ENCODE measurements at places on chromosomes 4 and X. TPM values are rescaled to one million over a fixed set of nuclear protein-coding genes. Genes with fewer than 3 reads are reported as not detected.
A peak's percentile ranks its signal among the peaks of the same experiment; 100 is the strongest.

SULT1E1 gene
- 5.1 TPM for total RNA-seq

GRCh38 chr4:108175966-108176365 lies 7.2 kb upstream of the LEF1 start:
- DNase-seq, result no peak
- H3K4me3 ChIP-seq, result no peak overlapping the region
- H3K36me3 ChIP-seq, result no peaks in the 10 kb centered on the region
- H3K27me3 ChIP-seq, result peaks cover 49% of the 10 kb centered on the region
- H3K4me1 ChIP-seq, result peaks cover 14% of the 10 kb centered on the region

LRAT gene
- total RNA-seq, result not detected

GRCh38 chr4:143188136-143189088 lies 3.7 kb downstream of the USP38 start:
- peak overlapping the region; percentile 71 for H3K27ac ChIP-seq
- peaks cover 41% of the 10 kb centered on the region for H3K4me1 ChIP-seq

- H3K4me1 ChIP-seq, result no peaks in the 10 kb centered on the region
- no peaks in the 10 kb centered on the region for H3K36me3 ChIP-seq
- peaks cover 34% of the 10 kb centered on the region for H3K27me3 ChIP-seq
- DNase-seq, result no peak
- no peak overlapping the region for H3K4me3 ChIP-seq
- H3K27ac ChIP-seq, result no peak overlapping the region
Observed at GRCh38 chr4:77183777-77184420, 26.9 kb downstream of the CCNG2 start.

DNA sequence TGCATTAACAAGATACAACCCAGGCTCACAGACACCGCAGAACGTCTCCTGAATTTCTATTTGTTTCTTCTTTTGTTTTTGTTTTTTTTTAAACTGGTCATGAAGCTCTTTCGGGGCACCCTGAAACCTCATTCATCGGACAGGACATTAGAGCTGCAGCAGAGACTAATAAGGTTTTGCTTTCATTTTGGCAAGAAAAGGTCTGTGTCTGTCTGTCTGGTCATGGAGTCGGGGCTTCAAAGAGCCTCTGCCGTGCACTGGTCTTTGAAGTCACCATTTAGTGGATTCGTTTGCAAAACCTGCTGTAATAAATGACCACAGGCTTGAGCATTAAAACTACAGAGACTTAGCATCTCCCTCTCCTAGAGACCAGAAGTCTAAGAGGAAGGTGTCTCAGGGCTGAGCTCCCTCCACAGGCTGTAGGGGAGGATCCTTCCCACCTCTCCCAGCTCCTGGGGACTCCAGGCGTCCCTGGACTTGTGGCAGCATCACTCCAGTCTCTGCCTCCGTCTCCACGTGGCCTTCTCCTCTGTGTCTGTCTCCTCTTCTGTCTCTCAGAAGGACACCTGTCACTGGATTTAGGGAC lies 247.5 kb downstream of the CRLF2 start:
- peak; percentile 51 for DNase-seq
- H3K4me3 ChIP-seq, result no peak overlapping the region
- H3K4me1 ChIP-seq, result no peaks in the 10 kb centered on the region
- H3K36me3 ChIP-seq, result no peaks in the 10 kb centered on the region

BBS12 gene
- 3.6 TPM for total RNA-seq

DNA sequence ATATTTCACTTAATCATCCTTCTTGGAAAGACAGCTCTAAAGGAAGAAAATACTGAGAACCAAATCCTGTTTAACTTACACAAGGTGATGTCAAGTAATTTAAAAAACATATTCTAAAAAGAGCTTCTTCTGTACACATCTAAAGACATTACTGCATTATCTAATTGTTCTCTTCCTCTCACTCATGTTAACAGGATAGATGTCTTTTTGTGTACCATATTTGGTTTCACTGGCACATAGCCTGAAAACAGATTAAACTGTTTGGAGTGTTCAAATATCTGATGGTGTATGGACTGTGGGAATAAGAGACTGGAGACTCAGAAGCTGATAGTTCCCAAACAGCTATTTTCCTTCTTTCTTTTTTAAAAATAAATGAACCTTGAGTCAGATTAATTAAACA lies 213.3 kb upstream of the MAB21L2 start:
- no peak for DNase-seq
- no peaks in the 10 kb centered on the region for H3K27me3 ChIP-seq
- H3K27ac ChIP-seq, result no peak overlapping the region
- H3K4me1 ChIP-seq, result peaks cover 8% of the 10 kb centered on the region

- no peaks in the 10 kb centered on the region for H3K27me3 ChIP-seq
- no peak overlapping the region for H3K27ac ChIP-seq
- DNase-seq, result no peak
- no peaks in the 10 kb centered on the region for H3K36me3 ChIP-seq
Observed at GRCh38 chrX:116198810-116199209, 28.3 kb downstream of the AGTR2 start.

GRCh38 chr4:66804979-66805378 lies 740.3 kb downstream of the CENPC start:
- H3K4me3 ChIP-seq, result no peak overlapping the region
- no peaks in the 10 kb centered on the region for H3K36me3 ChIP-seq
- no peaks in the 10 kb centered on the region for H3K4me1 ChIP-seq
- DNase-seq, result no peak

DNA sequence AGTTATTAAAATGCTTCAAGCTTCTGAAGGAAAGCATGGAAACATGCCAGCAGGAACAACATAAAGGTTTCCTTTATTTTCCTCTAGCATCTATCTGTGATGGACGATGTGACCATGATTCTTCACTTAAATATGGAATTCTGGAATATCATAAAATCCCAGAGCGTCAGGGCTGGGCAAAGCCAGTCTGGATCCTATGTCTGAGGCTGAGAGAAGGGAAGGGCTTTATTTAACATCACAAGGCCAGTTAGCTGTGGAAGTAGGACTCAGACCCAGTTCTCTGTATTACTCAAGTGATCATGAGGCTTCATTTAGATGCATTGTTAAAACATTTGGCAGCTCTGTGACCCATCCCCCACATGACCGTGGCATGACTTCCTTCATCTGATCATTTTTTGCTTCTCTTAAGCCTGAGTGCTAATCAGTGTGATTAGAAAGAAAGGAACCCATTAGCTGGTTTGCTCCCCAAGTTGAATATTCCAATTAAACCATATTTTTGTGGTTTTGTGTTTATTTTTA lies 40.9 kb upstream of the EOLA2 start:
- H3K27ac ChIP-seq, result no peak overlapping the region
- H3K27me3 ChIP-seq, result no peaks in the 10 kb centered on the region
- peaks cover 4% of the 10 kb centered on the region for H3K36me3 ChIP-seq
- no peak for DNase-seq
- H3K4me1 ChIP-seq, result peaks cover 43% of the 10 kb centered on the region

DNA sequence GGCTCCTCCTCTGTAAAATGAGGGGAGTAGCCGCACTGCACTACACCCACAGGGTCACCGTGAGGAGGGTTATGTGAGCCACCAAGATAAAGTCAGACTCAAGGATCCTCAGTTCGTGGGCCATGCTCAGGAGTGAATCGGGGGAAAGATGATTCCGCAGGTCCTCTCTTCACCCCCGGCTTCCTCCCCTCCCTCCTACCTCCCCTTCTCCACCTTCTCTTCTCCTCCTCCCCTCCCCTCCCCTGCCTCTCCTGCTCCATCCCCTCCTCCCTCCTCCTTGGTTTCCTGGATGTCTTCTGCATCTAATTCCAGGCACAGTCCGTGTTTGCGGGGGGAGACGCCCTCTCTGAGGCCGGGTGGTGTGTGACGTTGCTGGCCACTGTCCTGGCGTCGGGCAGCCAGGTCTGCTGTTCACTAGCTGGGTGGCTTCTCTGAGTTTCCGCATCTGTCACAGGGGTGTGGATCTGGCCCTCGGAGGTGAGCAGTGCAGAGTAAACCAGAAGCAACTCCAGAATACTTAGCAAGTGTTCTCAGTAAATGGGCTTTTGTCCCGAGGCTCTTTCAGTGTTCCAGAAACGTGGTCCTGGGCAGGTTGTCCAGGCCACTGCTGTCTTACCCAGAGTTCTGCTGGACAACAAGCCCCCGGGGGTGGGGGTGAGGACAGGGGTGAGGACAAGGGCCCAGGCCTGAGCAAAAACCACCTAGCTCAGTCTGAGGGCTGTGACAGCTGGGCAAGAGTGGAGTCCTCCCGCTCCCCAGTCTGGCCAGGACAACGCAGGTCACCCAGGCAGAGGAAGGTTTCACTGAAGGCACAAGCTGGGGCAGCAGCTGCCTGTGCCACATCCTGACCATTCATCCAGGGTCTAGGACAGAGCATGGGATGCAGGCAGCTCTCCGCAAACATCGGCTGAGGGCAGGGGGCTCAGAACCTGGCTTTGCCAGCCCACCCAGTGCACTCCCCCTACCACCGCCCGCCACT lies 92.4 kb downstream of the PPP2R2C start:
- no peak overlapping the region for H3K27ac ChIP-seq
- H3K36me3 ChIP-seq, result no peaks in the 10 kb centered on the region
- H3K4me3 ChIP-seq, result no peak overlapping the region

DNA sequence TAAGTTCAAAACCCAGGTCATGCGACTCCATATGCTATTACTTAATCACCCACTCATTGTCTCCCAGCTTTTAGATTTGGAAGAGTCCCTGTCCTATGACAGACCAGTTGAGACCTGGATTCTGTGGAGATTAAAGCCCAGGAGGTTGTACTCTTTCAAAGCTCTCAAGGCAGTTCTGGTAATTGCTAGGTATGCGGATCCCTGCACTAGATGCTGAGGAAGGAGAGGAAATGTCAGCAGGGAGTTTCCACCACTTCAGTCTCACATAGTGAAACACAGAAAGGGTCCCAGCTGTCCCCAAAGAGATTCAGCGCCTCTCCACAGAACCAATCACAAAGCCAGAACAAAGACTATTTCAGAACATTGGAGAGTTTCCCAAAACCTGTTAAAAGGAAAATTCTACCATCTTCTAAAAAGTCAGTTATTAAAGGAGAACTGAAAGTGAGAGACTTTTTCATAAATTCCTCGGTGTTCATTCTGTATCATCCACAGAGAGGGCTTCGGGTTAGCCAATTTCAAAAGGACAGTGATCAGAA lies 53.4 kb downstream of the IRF2 start:
- H3K4me3 ChIP-seq, result no peak overlapping the region
- peaks cover 15% of the 10 kb centered on the region for H3K4me1 ChIP-seq
- H3K27ac ChIP-seq, result no peak overlapping the region
- no peaks in the 10 kb centered on the region for H3K27me3 ChIP-seq

DNA sequence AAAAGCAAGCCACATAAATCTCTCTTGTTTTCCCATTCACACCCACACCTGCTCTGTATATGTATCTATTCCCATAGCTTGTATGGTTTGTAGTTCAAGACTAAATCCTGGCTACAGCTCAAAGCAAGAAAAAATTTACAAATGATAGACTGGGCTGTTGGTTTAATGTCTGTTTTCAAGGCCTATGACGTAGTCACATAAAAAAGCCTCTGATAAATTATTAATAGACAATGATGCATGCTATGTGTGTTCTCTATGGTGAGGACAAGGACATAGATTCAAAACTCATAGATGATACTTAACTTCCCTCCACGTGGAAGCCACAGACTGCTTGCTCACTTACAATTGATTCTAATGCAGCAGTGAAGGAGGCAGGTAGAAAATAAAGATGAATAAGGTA lies 194.0 kb downstream of the LDB2 start:
- H3K36me3 ChIP-seq, result no peaks in the 10 kb centered on the region
- no peak overlapping the region for H3K27ac ChIP-seq

DNA sequence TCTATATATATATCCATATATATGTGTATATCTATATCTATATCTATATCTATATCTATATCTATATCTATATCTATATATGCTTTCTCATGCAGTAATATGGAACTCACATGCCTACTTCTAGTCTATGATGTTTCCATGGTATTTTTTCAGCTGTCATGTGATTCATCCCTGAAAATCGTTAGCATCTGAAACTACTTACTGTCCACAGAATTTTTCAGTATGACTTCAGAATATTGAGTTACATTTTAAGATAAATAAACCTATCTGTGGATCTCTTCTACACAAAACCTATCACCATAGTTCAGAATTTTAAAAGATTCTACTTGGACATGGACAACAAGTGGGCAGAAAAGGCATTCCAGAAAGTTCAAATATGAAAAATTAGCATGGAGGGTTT lies 855.1 kb upstream of the INTU start:
- DNase-seq, result no peak
- no peaks in the 10 kb centered on the region for H3K27me3 ChIP-seq
- H3K27ac ChIP-seq, result peak overlapping the region; percentile 82
- H3K4me3 ChIP-seq, result no peak overlapping the region
- no peaks in the 10 kb centered on the region for H3K36me3 ChIP-seq
- peaks cover 24% of the 10 kb centered on the region for H3K4me1 ChIP-seq

DGKK gene
- total RNA-seq, result not detected

GPR34 gene
- total RNA-seq, result not detected

GRCh38 chr4:139767168-139767567 lies 101.5 kb downstream of the MGST2 start:
- no peak overlapping the region for H3K27ac ChIP-seq
- no peaks in the 10 kb centered on the region for H3K36me3 ChIP-seq
- no peak overlapping the region for H3K4me3 ChIP-seq
- peak; percentile 10 for DNase-seq
- no peaks in the 10 kb centered on the region for H3K27me3 ChIP-seq

DNA sequence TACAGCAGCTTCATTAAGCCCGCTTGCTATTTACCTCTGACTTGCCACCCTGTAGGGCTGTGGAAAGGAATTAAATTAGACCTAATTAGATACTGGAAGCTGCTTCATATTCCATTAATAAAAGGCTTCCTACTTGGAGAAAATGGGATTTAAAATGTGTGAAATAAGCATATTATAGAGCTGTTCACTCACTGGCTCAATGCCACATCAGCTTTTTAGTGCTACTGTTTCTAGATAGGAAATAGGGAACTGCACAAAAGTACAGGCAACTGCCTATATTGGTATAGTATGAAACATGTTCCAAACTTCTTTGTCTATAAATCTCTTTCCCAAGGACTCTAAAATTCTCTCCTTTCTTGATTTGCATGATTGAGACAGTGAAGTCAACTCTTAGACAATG lies 407.9 kb upstream of the AADAT start:
- no peaks in the 10 kb centered on the region for H3K36me3 ChIP-seq
- no peaks in the 10 kb centered on the region for H3K4me1 ChIP-seq
- no peaks in the 10 kb centered on the region for H3K27me3 ChIP-seq
- no peak for DNase-seq
- H3K4me3 ChIP-seq, result no peak overlapping the region
- H3K27ac ChIP-seq, result no peak overlapping the region

- no peaks in the 10 kb centered on the region for H3K36me3 ChIP-seq
- no peaks in the 10 kb centered on the region for H3K4me1 ChIP-seq
- H3K4me3 ChIP-seq, result no peak overlapping the region
- no peak for DNase-seq
Observed at GRCh38 chr4:11585506-11585905, 156.8 kb upstream of the HS3ST1 start.

Measured in osteocyte (in vitro differentiated cells).